ENCODE measurements at places on chromosomes 7 and 10. TPM values are rescaled to one million over a fixed set of nuclear protein-coding genes. Genes with fewer than 3 reads are reported as not detected.

ZNF37A gene
- total RNA-seq = 12.2 TPM

DOCK1 gene
- total RNA-seq = 53.0 TPM

CRYGN gene
- 1.0 TPM for total RNA-seq

SYCE1 gene
- total RNA-seq = not detected

CCDC7 gene
- 0.74 TPM for total RNA-seq

VPS37D gene
- 3.8 TPM for total RNA-seq

DDIT4 gene
- total RNA-seq = 42.1 TPM

CACNB2 gene
- 3.2 TPM for total RNA-seq

PAPOLB gene
- 0.11 TPM for total RNA-seq

DNA sequence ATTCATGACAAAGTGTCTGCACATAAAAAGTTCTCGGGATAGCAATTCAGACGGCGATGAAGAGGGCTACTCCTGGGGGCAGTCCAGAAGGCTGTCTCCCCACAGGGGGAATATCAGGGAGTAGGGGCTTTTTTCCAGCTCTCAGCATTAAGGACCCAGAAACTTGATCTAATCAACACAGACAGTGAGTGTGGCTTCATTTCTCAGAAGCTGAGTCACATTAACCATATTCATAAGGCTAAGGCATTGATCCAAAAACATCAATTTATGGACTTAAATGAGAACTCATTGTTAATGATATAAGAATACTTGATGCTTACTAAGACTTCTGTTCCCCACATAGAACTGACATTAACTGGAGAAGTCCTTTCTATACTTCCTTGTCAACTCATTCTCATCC is 87.5 kb upstream of the AOAH start:
- H3K27ac ChIP-seq = no peak overlapping the region
- H3K36me3 ChIP-seq = no peaks in the 10 kb centered on the region
- DNase-seq = no peak
- no peak overlapping the region for H3K4me3 ChIP-seq

- H3K4me1 ChIP-seq = no peaks in the 10 kb centered on the region
- H3K27me3 ChIP-seq = no peaks in the 10 kb centered on the region
- DNase-seq = no peak
- H3K36me3 ChIP-seq = no peaks in the 10 kb centered on the region
Observed at GRCh38 chr7:83807774-83808173, 158.8 kb upstream of the SEMA3E start.

DNA sequence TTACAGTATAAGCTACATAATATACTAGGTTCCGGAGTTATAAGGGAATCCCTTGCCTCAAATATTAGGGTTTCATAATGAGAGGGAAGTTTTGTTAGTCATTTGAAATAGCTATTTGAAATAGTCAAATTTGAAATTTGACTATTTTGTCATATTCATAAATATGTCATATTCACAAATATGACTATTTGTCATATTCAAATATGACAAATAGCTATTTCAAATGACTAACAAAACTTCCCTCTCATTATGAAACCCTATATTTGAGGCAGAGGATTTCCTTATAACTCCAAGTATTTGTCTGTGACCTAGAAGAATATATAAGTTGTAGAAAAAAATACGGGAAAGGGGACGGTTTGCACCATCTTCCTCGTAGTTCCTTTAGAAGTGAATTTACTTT is 76.6 kb downstream of the HDAC9 start:
- DNase-seq = no peak
- H3K27me3 ChIP-seq = no peaks in the 10 kb centered on the region
- no peaks in the 10 kb centered on the region for H3K4me1 ChIP-seq
- H3K27ac ChIP-seq = no peak overlapping the region
- H3K36me3 ChIP-seq = no peaks in the 10 kb centered on the region

DNA sequence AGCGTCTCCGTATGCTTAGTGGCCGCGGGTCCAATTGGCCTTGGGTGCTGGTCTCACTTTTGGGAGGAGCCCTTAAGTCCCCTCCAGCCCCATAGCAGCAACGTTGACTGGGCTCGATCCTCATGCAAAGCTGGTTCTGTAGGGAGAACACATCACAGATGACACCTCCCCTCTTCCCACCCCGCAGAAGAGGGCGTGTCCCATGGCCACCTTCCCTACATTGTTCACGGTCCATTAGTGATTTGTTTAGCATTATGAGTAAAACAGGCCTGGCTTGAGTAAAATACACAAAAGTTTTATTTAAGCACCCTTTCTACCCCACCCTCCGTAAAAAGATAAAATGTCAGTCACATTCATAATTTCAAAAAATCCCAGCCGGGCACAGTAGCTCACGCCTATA is 89.1 kb upstream of the SH2B2 start:
- no peak overlapping the region for H3K4me3 ChIP-seq
- no peaks in the 10 kb centered on the region for H3K27me3 ChIP-seq
- H3K4me1 ChIP-seq = no peaks in the 10 kb centered on the region

DNA sequence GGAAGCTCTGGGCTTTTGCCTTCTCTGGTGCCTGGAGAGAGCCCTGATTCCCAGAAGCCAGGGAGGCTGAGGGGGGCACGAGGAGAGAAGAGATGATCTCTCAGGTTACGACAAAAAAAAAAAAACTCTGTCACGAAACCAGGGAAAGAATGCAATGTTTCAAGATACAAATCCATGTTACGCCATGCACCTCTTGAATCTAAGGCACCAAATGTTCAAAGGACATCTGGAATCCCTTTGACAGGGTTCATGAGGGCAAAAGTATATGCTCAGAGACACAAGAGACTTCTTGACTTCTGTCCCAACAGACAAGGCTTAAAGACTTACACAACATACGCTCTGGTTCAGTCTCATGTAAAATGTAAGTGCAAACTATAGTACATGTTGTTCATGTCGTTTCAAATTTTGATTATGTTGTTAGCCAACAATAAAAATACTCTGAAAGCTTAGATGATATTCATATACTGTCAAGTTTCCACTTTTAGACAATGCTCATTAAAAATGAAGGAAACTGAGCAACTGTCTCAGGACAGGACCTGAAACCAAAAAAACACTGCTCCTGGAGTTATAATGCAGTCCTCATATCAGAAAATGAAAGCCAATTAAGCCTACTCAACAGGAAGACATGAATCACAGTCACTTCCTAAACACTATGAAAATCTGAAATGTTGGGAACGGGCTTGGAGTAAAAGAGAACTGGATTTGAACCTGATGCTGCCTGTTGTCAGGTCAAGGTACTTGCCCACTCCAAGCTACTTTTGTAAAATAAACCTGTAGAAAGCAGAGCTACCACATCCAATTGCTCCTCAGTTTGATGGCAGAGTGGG is 72.3 kb downstream of the CHCHD3 start:
- H3K27me3 ChIP-seq = no peaks in the 10 kb centered on the region
- no peak for DNase-seq
- no peaks in the 10 kb centered on the region for H3K36me3 ChIP-seq
- H3K4me3 ChIP-seq = no peak overlapping the region
- no peak overlapping the region for H3K27ac ChIP-seq
- H3K4me1 ChIP-seq = no peaks in the 10 kb centered on the region

GRCh38 chr7:121178869-121179497 is 149.8 kb upstream of the WNT16 start:
- H3K4me3 ChIP-seq = no peak overlapping the region
- H3K27ac ChIP-seq = no peak overlapping the region
- DNase-seq = no peak
- H3K36me3 ChIP-seq = no peaks in the 10 kb centered on the region
- no peaks in the 10 kb centered on the region for H3K4me1 ChIP-seq

- DNase-seq = no peak
- H3K4me1 ChIP-seq = peaks cover 7% of the 10 kb centered on the region
- H3K36me3 ChIP-seq = no peaks in the 10 kb centered on the region
- no peak overlapping the region for H3K4me3 ChIP-seq
Observed at GRCh38 chr10:78756604-78757343, 312.0 kb upstream of the ZMIZ1 start.

- no peak for DNase-seq
Observed at GRCh38 chr10:80196270-80196949, 8.9 kb downstream of the ANXA11 start.

DNA sequence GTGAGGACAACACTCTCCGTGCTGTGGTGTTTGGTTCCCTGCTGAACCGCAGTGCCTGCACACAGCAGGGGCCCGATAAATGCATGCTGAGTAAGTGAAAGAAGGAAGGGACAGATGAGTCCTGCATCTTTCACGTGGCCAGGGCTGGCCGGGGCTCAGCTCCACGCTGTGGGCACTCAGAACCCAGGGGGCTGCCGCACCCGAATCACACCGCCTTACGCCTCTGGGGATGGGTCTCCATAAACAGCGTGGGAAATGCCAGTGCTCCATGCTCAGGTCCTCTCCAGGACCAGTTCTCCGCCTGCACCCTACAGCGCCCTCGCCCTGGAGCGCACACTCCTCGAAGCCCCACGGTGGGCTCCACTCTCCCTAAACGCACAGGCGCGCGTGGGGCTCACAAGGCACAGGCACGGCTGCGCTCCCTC is 38.1 kb downstream of the RASGEF1A start:
- no peaks in the 10 kb centered on the region for H3K36me3 ChIP-seq
- H3K27me3 ChIP-seq = peaks cover 39% of the 10 kb centered on the region
- peak overlapping the region; percentile 57 for H3K4me3 ChIP-seq
- H3K27ac ChIP-seq = no peak overlapping the region
- peaks cover 2% of the 10 kb centered on the region for H3K4me1 ChIP-seq

DNA sequence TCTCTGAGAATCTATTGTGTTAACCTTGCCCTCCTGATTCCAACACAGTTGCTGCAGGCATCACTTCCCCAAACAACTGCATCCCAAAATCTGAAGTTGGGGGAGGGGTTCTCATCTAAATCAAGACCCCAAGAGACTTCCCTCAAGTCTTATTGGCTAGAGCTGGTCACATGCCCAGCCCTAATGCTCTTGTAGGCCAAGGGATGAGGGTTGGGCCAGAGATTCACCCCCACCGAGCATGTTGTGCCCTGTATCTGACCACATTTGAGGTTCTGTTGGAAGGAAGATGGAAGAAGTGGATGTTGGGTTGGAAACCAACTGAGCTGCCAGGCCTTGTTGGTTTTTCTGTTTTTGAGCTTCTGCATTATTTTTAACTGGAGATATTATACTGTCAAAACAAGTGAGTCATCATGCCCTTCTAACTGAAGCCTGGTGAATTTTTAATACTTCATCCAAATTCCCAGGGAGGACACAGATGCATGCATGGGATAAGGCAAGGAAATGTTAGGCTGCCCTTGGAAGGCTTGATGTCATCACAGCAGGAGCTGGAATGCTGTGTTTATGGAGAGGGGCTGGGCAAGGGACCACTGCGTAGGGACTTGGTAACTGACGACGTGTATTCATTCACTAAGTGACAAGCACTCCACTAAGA is 68.6 kb upstream of the CACUL1 start:
- no peak overlapping the region for H3K27ac ChIP-seq
- no peaks in the 10 kb centered on the region for H3K27me3 ChIP-seq
- no peak overlapping the region for H3K4me3 ChIP-seq
- DNase-seq = no peak

DNA sequence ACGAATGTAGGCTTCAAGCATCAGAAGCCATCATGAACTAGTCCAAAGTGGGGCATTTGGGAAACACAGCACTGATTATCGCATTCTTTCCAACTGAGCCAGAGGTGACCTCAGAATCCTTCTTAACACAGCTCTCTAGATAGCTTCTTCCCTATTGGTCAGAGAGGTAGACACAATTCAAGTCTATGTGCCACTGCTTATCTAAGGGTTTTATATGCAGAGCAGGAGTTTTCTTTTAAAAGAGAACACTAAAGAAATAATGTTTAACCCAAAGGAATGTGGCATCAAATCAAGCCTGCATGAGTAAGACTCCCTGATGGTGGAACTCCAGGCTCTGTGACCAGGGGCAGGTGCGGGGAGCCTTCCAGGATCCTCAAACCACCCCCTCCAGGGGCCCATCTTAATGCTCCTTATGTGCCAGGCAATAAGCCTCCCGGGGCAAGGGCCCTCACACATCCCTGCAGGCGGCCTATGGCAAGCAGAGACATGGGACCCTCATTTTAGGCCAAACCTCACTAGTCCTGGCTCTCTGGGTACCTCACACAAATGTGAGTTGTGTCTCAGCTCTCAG is 13.8 kb downstream of the HSPA12A start:
- no peaks in the 10 kb centered on the region for H3K27me3 ChIP-seq
- H3K27ac ChIP-seq = no peak overlapping the region
- H3K4me1 ChIP-seq = no peaks in the 10 kb centered on the region
- H3K4me3 ChIP-seq = no peak overlapping the region

GRCh38 chr10:36462194-36462593 is 663.2 kb upstream of the ANKRD30A start:
- H3K4me3 ChIP-seq = no peak overlapping the region
- H3K36me3 ChIP-seq = no peaks in the 10 kb centered on the region
- H3K4me1 ChIP-seq = no peaks in the 10 kb centered on the region
- no peaks in the 10 kb centered on the region for H3K27me3 ChIP-seq
- no peak for DNase-seq

DNA sequence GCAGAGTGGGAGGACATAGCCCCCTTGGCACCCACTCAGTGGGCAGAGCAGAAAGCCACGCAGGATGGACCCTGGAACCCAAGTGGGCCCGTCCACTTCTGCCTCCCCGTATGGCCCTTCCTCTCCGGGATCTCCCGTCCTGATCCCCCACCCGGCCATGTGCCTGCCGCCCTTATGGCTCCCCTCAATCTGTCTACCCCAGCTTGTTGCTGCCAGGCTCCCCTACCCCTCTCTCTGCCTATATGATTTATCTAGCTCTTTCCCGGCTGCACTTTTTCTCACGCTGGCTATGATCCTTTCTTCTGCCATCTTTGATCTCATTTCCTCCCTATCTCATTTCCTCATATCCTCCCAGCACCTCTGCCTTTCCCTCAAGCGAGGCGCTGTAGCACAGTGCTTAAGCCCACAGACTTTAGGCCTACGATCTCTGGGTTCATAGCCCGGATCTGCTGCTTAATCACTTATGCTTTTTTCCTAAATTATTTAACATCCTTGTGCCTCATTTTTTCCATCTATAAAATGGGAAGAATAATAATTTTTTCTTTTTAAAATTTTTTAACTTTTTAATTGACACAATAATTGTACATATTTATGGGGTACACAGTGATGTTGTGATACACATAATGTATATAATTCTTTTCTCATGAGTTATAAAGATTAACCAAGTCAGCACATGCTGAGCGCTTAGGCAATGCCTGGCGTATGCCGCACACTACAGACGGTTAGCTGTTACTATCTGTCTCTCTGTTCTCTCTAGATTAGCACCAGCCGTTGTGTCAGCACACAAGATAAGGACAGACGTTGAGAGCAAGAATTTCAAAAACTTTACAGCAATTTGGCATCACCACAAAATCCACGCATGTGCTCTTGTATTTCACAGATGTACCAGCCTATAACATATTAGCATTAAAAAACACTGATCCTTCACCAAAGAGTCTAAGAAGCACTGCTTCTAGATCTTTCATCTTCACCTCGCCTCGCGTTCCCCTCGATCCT is 18.1 kb downstream of the KCNH2 start:
- H3K27ac ChIP-seq = no peak overlapping the region
- DNase-seq = no peak
- no peak overlapping the region for H3K4me3 ChIP-seq
- peaks cover 12% of the 10 kb centered on the region for H3K4me1 ChIP-seq
